Type B pancreatic cell (in vitro differentiated cells): ENCODE measurements at places on chromosomes 16 and 17. TPM values are rescaled to one million over a fixed set of nuclear protein-coding genes. Genes with fewer than 3 reads are reported as not detected.

Gene TMC5
- total RNA-seq, result 9.1 and 22.1 TPM in 2 replicates

Gene NACA2
- total RNA-seq, result not detected in 2 replicates

GRCh38 chr16:75294773-75295459 lies 43.5 kb upstream of the BCAR1 start:
- DNase-seq, result no peak

DNA sequence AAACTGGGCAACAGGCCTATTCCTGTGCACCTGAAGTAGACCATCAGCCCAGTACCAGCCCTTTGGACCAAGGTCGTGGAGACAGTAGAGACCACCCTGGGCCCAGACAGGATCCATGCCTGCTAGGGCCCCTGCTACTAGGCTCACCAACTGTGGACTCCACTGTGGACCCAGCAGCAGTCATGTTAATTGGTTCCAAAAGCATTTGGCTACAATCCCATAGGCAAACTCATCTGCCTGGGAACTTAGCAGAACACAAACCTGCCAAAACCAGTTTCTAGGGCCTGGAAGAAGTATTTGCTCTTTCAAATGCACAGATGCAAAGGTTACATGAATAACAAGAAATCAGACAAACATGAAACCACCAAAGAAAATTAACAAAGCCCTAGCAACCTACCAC lies 53.1 kb downstream of the ACSM2A start:
- DNase-seq, result no peak

DNA sequence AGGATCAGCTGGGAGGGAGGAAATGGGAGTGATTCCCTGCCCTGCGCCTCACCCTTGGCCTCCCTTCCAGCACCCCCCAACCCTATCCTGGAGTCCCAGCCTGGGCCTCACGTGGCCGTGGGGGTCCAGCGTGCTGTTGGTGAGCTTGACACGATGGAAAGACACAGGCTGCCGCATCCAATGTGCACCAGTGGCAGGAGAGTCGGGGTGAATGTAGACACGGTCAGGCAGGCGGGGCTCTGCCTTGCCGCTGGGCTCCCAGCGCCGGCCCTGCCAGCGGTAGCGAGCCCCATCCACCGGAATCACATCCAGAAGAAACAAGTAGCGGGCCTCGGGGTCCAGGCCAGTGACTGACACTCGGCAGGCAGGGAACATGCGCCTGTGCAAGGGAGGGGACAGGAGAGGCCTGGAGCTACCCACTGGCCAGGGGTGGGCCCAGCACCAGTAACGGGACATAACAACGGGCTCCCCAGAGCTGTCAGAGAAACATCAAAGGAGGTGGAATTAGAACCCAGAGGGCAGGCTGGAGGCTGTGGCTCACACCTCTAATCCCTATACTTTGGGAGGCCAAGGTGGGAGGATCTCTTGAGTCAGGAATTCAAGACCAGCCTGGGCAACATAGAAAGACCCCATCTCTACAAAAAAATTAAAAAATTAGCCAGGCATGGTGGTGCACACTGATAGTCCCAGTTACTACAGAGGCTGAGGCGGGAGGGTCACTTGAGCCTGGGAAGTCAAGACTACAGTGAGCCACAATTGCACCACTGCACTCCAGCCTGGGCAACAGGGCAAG lies 2.7 kb downstream of the TBX6 start:
- no peak for DNase-seq

GRCh38 chr17:81656118-81656743 lies at the start of gene PDE6G:
Gene PDE6G, minus strand, starts transcription at chr17:81656542. Its CDS starts 3,237 bp downstream, at chr17:81653305.
- DNase-seq, result no peak
